ENCODE measurements at places on chromosomes 2 and 18. TPM values are rescaled to one million over a fixed set of nuclear protein-coding genes. Genes with fewer than 3 reads are reported as not detected.

Gene EFHD1
- 23.7 TPM for total RNA-seq

DNA sequence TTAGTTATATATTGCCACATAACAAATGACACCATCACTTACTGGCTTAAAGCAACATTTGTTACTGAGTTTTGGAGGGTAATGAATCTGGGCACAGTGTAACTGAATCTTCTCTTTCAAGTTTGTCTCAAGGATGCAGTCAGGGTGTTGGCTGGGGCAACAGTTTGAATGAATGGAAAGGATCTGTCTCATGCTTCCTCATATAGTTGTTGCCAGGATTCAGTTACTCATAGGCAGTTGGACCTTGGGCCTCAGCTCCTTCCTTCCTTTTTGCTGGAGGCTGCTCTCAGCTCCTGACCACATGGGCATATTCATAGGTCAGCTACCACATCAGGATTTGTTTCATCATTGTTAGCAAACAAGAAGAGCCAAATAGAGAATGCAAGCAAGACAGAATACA is 466.1 kb upstream of the MC4R start:
- DNase-seq = no peak

Gene ALKAL2
- total RNA-seq = 1.7 TPM

GRCh38 chr2:236051806-236052205 is 116.4 kb downstream of the GBX2 start:
- DNase-seq = no peak

GRCh38 chr2:149732001-149732685 is 144.6 kb upstream of the MMADHC start:
- no peak for DNase-seq

Gene LBX2
- total RNA-seq = 0.99 TPM

Gene IL36RN
- total RNA-seq = not detected

DNA sequence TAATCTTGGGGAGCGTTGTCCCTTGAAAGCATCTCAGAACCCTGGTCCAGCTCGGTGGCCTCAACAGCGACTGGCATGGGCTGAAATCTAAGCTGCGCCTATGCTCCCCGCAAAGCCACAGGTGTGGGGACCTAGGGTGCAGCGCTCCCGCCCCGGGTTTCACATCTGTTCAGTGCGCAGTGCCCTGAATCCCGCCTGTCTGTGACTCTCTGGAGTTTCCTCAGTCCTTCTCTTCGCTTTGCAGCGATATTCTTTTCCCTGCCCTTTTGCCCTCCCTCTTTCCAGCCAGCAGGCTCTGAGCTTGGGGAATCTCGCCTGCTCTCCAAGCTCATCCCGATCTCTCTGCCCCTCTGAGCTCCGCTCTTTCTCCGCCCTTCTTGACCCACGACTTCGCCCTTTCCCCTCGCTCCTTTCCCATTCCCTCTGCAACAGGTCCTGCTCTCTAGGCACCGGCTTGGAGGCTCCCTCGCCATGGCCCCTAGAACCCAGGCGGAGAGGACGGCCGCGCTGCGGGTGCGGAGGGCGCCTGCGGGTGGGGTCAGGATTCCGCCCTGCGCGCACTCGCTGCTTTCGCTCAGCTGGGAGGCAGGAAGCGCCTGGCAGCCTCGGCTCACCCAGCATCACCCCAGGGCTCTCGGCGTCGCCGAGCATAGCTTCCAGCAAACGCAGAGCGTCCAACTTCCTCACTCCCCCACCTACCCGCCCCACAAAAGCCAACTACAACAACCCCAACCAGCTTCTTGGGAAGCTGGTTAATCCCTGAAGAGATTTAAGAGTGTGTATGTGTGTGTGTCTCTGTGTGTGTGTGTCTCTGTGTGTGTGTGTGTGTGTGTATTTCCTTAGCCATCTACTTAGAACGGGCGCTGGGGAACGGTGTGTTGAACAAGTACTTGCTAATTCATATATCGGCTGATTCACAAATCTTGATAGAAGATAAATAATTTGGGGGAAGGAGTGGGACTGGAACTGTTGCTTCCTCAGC is 1.1 kb downstream of the GRP start:
- DNase-seq = no peak

DNA sequence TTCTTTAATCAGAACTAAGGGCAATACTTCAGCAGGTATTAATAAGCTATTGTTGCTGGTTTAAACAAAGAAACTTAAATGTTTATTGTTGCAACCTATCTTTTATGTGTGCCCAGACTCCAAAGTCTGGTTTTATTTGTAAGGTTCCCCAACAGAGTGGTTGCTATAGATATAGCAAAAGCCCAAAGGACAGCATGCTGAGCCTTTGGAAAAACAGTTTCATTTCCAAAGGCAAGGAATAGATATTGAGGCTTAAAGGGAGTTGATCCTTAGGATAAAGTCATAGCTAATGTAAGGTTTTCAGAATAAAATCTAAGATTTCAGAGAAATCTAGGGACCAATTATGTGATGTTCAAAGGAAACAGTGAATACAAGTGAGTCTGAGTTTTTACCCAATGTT is 413.2 kb upstream of the SLC14A2 start:
- no peak for DNase-seq

- DNase-seq = no peak
Measured at GRCh38 chr18:78926243-78926615, 53.4 kb upstream of the SALL3 start.

Data from esophagus muscularis mucosa (tissue), 4 donors.